GM12865 (cell line): ENCODE measurements at places on chromosomes 3 and 15.
A peak's percentile ranks its signal among the peaks of the same experiment; 100 is the strongest.

DNA sequence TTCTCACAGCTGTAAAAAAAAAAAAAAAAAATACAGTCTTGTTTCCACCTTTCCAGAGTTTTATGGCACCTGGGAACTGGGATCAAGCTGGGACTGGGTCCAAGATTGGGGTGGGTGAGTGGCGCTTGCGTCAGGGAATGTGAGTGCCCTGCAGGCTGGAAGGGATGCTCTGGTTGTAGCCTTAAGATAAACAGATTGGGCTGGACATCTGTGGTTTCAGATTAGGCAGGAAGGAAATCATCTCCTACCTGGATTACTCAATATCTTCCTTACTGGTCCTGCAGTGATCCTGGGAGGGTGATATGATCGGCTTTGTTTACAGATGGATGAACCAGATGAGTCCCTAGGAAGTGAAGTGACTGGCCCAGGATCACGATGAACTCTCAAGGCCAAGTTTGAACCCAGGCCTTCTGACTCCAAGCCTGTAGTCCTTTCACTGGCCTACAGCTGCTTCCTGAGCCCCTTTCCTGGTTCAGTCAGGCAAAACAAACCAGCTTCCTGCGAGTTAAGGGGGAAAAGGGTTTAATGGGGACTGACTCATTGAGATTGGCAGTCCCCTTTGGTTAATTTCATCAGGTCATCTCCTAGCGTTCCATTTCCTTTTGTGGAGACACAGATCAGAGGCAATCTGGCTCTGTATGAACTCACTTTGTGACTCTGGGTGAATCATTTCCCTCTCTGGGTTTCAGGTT, 179.8 kb downstream of the THSD4 start:
- DNase-seq: peak; percentile 16

GRCh38 chr15:82048811-82049210, 3.0 kb upstream of the MEX3B start:
- no peak for DNase-seq

GRCh38 chr15:58313810-58314592, 117.8 kb upstream of the LIPC start:
- no peak for DNase-seq

DNA sequence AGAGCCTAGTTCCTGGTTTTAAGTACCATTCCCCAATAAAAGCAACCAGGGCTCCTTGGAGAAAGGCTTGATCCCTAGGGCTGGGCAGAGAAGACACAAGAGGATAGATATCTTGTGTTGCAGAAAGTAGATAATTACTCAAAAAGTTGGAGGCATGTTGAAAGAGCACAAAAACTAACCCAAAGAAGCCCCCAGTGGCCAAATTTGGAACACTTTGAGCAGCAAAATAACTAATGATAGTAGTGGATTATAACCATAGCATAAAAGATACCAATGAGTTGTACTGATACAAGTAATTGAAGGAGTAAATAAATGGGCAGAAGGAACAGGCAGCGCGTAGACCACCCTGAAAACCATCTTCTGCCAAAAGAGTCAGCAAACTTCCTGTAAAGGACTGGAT, 12.0 kb downstream of the EXOSC7 start:
- DNase-seq: no peak

DNA sequence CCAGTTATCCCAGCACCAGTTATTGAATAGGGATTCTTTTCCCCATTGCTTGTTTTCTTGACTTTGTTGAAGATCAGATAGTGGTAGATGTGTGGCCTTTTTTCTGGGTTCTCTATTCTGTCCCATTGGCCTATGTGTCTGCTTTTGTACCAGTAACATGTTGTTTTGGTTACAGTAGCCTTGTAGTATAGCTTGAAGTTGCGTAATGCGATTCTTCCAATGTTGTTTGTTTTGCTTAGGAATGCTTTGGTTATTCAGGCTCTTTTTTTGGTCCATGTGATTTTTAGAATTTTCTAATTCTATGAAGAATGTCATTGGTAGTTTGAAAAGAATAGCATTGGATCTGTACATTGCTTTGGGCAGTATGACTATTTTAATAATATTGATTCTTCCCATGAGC, 94.3 kb upstream of the CHMP2B start:
- no peak for DNase-seq

DNA sequence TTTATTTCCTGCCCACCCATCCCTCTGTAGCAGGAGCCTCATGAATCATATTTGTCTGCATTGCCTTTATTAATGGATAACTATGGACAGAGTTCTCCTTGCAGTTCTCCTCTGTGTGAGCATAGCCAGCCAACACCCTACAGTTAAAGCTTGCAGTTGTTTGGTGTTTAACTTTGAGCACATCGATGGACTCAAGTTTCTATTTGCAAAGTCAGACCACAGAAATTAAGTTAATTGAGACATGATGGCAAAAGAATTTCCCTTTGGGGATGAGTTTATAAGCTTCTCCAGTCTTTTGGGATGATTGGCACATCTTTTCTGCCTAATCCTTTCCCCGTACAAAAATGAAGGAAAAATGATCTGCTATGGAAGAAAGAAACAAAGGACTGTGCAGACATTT, 398.9 kb upstream of the THBS1 start:
- no peak for DNase-seq

- DNase-seq: no peak
Measured at GRCh38 chr3:169578381-169579024, 85.0 kb downstream of the MECOM start.

DNA sequence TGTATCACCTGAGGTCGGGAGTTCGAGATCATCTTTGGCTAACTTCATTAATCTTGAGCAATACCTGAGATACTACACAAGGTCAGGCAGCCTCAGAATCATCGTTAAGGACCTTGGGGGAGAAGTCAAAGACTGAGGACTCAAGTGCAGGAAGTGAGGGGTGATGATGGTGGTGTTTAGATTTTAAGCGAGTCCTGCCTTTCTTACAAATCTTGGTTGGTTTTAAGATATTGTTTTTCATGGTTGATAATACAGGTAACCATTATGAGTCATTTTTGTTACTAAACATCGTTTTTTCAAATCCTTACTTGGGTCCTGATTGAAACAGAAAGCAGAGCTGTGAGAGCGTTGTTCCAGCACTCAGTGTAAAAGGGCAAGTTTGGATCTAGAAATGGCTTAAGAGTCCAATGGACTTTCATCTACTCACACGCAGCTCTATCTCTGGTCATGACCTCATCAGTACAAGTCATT, 4.1 kb downstream of the RASGRP1 start:
- peak; percentile 83 for DNase-seq

GRCh38 chr3:16883057-16883722, 1.6 kb upstream of the PLCL2 start:
- DNase-seq: no peak

- DNase-seq: no peak
Measured at GRCh38 chr3:129025108-129025507, 24.0 kb downstream of the EFCC1 start.

GRCh38 chr3:4889896-4890295, 89.3 kb upstream of the BHLHE40 start:
- no peak for DNase-seq

DNA sequence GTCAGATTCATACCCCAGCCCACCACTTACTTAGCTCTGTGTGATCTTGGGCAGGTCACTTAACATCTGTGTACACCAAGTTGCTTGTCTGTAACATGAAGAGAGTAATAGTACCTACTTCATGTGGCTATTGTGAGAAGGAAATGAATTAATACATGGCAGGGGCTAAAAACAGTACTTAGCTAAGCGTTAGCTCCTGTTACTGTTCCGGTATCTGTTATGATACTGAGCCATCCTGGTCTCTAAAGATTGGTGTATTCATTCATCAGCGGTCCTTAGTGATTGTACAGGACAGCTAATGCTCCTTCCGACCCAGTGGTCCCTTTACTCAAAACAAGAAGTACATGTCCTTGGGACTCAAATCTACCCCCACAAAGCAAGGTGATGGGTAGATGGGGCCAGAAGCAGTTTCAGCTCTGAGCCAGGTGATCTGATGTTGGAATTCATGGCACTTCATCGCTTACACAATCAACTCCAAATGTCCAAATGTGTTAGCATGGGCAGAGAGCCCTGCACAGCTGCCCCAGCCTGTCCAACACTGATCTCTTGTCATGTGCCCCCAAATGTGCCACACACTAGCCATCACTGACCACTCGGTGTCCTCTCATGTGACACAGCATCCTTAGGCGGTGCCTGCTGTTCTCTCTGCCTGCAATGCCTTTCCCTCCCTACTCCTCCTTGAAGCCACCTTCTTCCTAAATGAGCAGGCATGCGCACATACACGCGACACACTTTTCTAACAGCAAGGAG, 84.1 kb downstream of the RARB start:
- no peak for DNase-seq

- peak; percentile 79 for DNase-seq
Measured at GRCh38 chr3:127544192-127544802, 46.2 kb downstream of the TPRA1 start.

- DNase-seq: no peak
Measured at GRCh38 chr15:28892789-28893610, 7.2 kb downstream of the APBA2 start.

DNA sequence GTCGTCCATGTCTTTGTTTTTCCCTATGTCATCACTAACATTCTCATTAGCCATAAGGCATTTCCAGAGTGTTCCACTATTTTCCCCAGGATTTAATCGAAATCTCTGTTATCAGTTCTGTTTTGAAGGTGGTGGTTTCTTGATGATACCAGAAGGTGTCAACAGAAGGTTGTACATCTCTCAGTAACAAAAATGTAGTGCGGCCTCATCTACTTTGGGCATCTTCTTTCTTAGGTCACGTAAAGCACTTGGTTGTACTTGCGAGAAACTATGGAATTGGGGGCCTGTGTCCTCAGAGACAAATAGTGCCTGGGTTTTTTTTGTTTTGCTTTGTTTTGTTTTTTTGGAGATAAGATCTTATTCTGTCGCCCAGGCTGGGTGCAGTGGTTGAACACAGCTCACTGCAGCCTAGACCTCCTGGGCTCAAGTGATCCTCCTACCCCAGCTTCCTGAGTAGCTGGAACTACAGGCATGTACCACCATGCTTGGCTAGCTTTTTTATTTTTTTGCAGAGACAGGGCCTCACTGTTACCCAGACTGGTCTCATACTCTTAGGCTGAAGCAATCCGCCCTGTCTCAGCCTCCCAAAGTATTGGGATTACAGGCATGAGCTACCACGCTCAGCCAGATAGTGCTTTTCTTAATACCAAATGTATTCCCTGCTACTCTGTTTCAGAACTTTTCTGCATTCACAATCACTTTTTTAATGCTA, 61.2 kb upstream of the FURIN start:
- no peak for DNase-seq

- no peak for DNase-seq
Measured at GRCh38 chr3:168544097-168544957, 448.6 kb upstream of the GOLIM4 start.

- DNase-seq: no peak
Measured at GRCh38 chr15:72979791-72980190, 72.5 kb upstream of the NEO1 start.

GRCh38 chr15:45913451-45913850, 278.6 kb downstream of the SQOR start:
- no peak for DNase-seq

DNA sequence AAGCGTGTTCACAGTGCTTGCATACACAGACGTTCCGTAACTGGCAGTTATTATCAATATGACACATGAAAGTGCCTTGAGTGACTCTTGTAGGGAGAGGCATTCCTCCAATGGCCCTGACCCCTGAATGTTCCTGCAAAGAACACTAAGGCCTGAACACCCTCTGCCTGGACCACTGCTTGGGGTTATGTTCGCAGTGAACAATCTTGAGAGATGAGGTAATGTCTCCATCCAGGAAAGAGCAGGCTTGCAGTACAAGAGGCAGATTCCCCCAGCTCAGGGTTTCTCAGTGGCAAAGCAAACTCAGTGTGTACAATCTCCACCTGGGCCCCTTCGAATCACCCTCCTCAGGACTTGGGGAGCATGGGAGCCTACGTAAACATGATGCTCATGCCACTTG, 324.6 kb downstream of the MAGI1 start:
- DNase-seq: no peak

- no peak for DNase-seq
Measured at GRCh38 chr3:34203386-34203785, 405.0 kb downstream of the PDCD6IP start.

- DNase-seq: peak; percentile 90
Measured at GRCh38 chr3:66386011-66386924, 114.6 kb downstream of the LRIG1 start.

- no peak for DNase-seq
Measured at GRCh38 chr15:83919978-83920510, 266.1 kb downstream of the ADAMTSL3 start.

DNA sequence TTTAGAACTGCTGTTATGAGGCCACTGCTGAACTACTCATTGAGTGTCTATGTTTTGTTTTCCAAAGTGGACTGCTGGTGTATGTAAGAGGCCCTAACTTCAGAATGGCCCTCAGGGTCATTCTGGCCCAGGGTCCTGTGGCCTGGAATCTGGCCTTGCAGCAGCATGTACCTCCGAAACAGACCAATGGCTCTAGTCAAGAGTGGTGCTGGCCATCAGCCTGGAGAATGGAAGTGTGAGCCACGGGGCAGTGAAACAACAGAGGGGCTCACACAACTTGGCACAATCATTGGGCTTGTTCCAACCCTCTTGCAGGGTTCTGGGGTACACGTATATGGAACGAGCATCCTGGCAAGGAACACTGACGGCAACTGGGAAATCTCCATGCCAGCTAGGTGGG, 40.5 kb downstream of the SCN5A start:
- no peak for DNase-seq

DNA sequence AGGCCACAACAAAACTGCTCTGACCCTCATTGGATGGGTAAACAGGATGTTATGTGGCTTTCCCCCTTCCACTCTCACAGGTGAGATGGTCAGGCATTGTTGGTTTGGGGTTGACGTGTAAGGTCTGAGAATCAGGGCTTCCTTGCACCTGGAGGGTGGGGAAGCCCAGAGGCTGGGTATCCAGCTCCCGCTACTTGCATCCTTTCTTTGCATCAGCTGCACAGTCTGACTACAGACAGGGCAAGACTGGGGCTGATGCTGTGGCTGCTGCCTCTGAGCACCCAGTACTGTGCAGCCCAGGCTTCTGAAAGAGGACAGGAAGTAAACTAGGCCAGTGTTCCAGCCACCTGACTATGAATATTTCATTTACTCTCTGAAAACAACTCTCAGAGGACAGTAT, 58.0 kb upstream of the ATP2B2 start:
- peak; percentile 53 for DNase-seq

DNA sequence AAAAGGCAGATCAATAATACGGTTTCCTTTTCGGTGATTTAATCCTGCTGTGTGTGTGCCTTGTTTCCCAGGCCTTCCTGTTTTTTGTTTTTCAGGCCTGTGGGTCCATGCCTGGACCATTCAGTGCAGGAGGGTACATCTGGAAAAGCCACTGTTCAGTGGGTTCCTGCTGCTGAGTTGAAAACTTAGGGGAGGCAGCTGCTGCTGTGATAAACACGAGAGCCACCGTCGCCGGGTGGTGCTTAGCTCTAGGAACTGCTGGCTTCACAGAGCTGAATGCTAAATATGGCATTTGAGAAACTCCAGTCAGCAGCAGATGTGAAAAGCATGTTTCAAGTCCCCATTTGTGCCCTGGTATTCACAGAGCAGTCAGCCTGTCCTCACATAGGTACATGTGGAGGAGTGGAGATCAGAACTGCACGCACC, 44.0 kb downstream of the SYNM start:
- DNase-seq: no peak
